Fibroblast of villous mesenchyme (primary cell): ENCODE measurements at places on chromosomes 3 and 15. TPM values are rescaled to one million over a fixed set of nuclear protein-coding genes. Genes with fewer than 3 reads are reported as not detected.
A peak's percentile ranks its signal among the peaks of the same experiment; 100 is the strongest.

RETNLB gene
- total RNA-seq: not detected in 2 replicates

LCTL gene
- 0.32 and 0.43 TPM in 2 replicates for total RNA-seq

PFKFB4 gene
- 18.1 and 22.5 TPM in 2 replicates for total RNA-seq

EIF4G1 gene
- total RNA-seq: 252 and 288 TPM in 2 replicates

SPTSSB gene
- not detected in 2 replicates for total RNA-seq

PLA2G4B gene
- total RNA-seq: 0.97 and 1.3 TPM in 2 replicates

CCR9 gene
- not detected in 2 replicates for total RNA-seq

HHATL gene
- not detected in 2 replicates for total RNA-seq

GRCh38 chr3:122824465-122825381 lies 29.9 kb downstream of the SLC49A4 start:
- DNase-seq: peak; percentile 78

GRCh38 chr15:41942886-41943285 lies 29.5 kb downstream of the EHD4 start:
- no peak for DNase-seq

DNA sequence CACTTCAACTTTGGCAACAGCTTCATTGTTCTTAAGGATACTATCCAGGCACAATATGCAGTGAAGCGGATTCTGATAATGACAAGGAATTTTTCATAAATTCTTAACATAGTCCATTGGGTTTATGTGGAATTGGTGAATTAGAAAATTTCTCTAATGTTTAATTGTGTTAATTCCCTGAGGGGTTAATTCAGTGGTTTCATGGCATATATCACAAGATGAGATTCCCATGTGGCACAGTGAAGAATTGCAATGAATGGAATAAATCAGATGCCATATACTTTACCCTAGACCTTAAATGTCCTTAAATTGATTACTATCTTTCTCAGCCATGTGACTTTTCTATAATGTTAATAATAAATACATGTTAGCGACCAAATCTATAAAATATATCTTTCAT lies 1244.1 kb downstream of the ROBO2 start:
- DNase-seq: no peak

DNA sequence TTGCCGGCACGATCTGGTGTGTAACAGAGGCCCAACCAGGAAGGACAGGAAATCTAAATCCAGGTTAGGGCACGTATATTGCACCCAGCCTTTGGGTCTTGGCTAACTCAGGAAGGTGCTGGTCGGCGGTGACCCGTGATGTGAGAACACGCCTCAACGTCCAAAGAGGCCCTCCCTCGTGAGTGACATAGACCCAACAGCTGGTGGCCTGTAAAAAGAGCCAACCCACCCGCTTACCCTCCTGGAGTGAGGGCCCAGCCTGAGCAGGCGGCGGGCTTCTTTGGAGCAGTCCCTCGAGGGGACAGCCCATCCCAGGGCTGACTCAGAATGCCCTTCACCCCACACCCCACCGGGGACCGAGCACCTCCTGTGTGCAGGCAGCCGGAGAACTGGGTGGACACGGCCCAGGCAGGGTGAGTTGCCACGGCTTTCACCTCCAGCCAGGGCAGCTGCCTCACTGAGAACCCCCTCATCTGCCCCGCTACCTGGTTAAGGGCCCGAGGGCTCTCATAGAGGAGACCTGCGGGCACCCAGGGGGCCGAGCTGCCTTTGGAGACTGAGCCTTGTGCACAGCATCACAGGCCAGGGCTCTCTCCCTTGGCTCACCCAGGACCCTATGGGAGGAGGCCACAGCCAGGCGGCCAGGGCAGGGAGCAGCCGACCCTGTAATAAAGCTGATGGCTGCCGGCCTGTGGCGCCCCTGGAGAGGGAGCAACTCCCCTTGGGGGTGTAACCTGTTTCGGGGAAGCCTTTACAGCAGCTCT lies 41.8 kb downstream of the ZNF710 start:
- DNase-seq: no peak

- no peak for DNase-seq
Observed at GRCh38 chr15:80389370-80389769, 14.8 kb upstream of the ARNT2 start.

- DNase-seq: peak; percentile 45
Observed at GRCh38 chr3:105867712-105868430, 941 bp downstream of the CBLB start.

- DNase-seq: no peak
Observed at GRCh38 chr15:74045184-74045583, 37.2 kb downstream of the GOLGA6A start.

DNA sequence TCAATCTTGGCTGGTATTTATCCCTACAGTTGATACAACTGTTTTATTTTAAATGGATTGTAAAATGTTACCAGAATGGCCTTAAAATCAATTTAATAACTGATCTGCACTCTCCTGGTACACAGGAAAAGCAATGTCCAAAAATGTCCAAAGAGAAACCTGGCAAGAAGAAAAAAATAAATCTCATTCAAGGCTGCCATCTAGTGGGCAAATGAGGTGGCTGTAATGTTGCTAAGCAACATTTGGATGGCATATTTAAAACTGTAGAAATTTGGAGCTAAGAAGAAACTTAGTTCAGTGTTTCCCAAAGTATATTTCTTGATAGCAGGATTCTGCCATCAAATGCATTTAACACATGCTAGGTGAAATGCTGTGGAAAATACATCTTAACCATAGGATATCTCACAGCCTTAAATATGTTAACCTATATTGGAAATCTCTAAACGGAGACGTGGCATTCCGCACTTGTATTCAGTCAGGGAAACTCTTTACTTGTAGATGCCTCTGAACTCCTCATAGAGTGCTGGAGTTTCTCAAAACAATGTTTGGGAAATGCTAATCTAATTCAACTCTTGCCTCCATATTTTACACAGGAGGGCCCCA lies 216.8 kb downstream of the ERC2 start:
- DNase-seq: peak; percentile 63

DNA sequence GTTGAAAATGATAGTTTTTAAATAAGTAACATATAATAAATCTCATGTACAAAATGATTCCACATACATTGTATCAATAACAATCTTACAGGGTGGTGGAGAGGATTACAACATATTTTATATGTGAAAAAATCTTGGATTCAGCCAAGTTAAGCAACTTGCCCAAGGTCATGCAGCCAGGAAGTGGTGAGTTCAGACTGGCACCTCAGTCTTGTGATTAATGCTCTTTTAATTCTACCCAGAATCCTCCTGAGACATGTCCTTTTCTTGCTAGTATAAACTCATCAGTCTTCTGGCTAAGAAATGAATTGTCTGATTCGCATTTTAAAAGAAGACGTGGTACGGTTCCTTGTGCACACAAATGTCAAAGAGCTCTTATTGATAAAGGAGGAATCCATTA lies 4.5 kb upstream of the MYRIP start:
- no peak for DNase-seq

- no peak for DNase-seq
Observed at GRCh38 chr15:24856397-24857390, 98.1 kb upstream of the SNRPN start.
